ENCODE measurements at places on chromosomes 2 and 18.

DNA sequence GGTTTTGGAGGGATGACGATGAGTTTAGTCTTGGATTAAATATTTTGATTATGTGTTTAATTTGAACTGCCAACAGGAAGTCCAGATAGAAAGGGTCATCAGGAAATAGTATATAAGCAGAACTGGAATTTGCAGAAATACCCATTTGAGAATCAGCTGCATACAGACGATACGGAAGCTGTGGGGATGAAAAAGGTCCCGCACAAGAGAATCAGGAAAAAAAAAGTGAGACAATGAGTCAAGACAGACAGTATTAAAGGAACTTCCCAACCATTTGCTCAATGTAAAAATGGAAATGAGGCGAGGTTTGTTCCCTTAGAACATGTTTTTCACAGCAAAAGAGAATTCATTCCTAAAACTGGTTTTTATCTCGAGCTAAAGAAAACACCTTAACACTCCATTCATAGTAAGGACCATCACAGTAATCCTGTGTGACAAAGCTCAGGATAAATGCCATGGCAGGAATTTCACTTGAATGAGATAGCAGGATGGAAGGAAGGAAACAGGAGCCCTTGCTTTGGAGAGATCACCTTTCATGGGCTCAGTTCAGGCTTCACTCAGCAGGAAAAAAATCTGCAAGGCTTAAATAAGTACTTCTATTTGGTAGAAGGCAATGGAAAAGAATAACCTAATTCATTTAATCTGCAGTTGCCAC, 29.3 kb downstream of the BCL2 start:
- no peak for DNase-seq

- DNase-seq = no peak
These were observed 961 bp upstream of the SLC40A1 start for GRCh38 chr2:189581354-189582139.

GRCh38 chr18:58842978-58843687, 21.5 kb upstream of the ZNF532 start:
- no peak for DNase-seq

- no peak for DNase-seq
These were observed 89.5 kb downstream of the COL6A3 start for GRCh38 chr2:237324405-237324831.

DNA sequence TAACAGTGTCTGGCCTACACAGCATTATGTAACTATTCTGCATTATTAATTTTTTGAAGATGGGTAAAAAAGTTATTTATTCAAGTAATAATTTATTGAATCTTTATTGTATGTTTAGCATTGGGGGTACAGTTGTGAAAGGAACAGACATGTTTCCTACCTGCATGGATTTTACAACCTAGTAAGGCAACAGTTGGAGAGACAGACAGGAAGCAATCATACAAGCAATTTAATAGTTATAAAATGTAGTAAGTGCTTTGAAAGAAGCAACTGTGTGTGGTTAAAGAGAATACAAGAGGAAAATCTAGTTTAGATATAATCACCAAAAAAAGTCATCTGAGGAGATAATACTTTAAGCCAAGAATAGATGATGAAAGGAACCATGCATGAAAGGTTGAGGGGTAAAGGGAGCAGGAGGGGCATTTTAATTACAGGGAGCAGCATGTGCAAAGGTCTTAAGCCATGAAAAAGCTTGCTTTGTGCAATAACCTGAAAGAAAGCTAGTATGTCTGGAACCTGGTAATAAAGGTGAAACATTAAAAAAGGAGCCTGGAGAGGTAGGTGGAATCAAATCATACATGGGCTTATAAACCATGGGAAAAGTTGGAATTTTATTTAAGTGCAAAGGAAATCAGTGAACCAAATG, 140.8 kb downstream of the PIK3C3 start:
- DNase-seq = no peak

DNA sequence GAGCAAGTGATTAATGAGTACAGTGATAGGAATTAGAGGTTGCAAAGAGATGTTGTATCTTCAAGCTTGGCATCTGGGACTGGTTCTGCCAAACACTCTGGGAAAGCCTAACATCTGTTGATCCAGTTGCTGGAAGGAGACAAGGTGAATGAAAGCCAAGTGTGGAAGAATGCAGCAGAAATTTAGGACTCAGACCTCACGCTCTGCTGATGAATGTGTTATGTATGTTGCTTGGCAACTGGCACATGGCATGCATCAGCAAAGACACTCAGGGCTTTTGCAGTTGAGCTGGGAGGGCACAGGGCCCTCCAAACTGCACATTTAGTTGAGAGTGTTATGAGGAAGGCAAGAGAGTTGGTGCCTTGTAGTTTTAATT, 105.5 kb downstream of the COLEC12 start:
- DNase-seq = no peak

- DNase-seq = no peak
These were observed 200.0 kb downstream of the TWIST2 start for GRCh38 chr2:239047861-239048260.

- no peak for DNase-seq
These were observed 54.0 kb downstream of the HRH4 start for GRCh38 chr18:24514439-24514838.

DNA sequence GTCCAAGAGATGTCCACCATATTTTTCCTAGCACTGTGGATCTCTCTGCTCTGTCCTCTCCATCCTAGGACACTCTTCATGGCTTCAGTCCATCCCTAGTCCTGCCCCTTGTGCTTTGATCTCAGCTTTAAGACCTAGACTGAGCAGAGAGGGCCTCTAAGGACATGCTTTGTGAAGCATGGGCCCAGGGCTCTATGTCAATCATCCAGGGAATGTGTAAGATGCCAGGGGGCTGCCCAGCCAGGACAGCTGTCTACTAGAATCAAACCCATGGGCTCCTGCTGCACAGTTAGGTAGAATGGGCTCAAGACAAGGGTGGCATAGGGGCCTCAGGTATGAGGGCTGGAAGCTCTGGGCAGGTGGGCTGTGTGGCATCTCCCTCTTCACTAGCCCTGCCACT, 24.9 kb downstream of the TET3 start:
- no peak for DNase-seq

DNA sequence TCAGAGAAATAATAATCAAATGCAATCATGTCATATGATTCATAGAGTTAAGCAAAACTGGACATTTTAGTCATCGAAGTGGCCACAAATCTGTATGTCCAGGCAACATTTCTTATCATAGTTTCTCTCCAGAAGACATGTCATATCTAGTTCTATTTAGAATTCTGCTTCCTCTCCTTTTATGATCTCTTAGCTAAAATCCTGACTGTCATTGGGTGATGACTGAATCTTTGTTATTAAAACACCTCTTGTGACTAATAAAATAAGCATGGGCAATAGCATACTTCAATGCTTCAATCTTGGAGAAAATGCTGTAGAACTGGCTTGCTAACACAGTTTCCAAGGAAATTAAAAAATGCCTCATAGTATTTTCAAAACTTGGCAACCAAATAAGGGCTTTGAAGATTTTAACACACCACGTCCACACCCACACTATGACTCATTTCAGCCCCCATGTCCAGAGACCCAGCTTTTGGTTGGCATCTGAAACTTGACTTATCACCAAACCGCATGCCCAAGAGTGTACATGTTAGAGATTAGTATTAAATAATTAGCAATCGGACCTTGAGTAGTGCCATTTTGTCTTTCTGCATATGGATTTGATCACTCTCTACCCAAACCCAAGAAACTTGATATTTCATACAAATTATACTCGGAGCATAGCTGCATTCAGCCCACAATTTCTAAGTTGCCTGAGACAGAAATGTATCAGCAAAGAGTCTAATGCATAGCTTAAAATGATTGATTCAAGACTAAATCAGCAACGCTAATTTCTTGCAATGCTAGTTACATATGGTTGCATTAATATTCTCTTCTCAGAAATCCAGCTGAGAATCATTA, 106.5 kb upstream of the ETAA1 start:
- DNase-seq = no peak

GRCh38 chr2:189534854-189535832, 45.4 kb downstream of the SLC40A1 start:
- no peak for DNase-seq

DNA sequence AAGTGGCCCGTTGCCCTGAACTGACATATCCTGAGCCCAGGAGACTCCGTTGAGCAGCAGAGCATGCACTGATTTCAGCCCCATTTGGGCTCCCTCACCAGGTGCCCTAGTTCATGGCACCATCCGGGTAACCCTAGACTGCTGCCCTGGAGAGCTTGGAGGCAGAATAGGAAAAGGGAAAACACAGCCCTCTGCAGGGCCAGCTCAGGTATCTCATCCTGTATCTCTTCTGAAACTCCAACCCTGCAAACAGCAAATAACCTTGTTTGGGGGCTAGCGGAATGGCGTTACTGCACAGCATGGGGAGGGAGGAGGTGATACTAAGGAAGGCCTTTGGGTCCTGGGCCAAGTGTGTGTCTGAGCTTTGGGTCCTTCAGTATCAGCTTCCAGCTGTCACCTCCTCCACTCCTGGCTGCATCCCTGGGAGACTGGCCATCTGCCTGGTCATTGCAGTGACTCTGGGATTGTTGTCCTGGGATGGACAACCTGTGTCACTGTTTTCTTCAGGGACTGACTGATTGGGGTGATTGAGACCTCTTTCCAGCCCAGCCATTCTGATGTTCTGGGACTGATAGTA, 233.8 kb upstream of the SKOR2 start:
- no peak for DNase-seq

DNA sequence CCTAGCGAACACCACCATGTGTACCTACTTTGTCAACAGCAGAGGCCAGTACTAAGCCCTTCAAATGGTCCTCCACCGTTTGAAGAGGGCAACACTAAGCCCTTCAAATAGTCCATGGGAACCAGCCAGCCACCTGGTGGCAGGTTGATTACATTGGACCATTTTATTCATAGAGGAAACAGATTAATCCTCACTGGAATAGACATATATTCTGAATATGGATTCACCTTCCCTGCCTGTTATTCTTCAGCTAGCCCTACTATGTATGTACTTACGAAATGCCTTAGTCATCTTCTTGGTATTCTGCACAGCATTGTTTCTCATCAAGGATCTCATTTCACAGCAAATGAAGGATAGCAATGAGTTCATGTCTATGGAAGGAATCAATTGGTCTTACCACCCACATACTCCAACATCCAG, 10.0 kb upstream of the ZNF396 start:
- DNase-seq = no peak

- no peak for DNase-seq
These were observed 155.0 kb downstream of the SETBP1 start for GRCh38 chr18:44835703-44836102.

GRCh38 chr2:33068261-33068660, 121.5 kb downstream of the LTBP1 start:
- DNase-seq = no peak

DNA sequence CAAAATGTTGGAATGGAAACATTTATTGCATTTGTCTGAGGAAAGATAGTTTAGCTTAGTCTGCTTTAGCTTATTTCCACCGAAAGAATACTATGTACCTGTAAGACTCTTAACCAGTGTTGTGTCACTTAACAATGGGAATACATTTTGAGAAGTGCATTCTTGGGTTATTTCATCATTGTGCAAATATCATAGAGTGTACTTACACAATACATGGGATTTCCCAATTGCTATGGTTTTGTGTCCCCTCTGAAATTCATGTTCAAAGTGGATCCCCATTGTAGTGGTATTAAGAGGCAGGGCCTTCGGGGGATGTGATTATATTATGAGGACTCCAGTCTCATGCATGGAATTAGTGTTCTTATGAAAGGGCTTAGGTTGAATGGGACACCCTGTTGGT, 249.4 kb upstream of the UBE2E3 start:
- DNase-seq = no peak

- no peak for DNase-seq
These were observed 27.4 kb upstream of the SAG start for GRCh38 chr2:233280114-233280693.

GRCh38 chr18:39167990-39168389, 1602.4 kb upstream of the CELF4 start:
- no peak for DNase-seq

GRCh38 chr18:37435150-37435867, 130.3 kb downstream of the CELF4 start:
- DNase-seq = no peak

DNA sequence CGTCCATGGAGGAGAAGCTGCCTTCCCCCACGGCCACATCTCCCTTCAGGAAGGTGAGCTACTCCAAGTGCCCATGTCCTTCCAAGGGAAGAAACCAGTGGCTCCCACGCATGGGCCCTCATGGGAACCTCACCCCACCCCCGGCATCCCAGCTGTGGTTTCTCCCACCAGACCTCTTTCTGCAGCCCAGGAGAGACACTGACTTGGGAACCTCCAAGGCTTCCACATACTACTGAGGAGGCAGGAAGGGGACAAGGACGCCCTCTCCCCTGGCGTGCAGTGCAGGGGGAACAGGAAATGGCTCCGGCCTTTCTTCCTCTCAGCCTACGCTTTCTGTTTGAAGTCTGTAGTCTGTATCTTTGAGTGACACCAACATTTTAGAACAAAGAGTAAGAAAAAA, 104.5 kb upstream of the EPC2 start:
- no peak for DNase-seq

- DNase-seq = no peak
These were observed 20.6 kb downstream of the DUSP11 start for GRCh38 chr2:73759285-73759764.

- DNase-seq = peak; percentile 17
These were observed 472 bp upstream of the PLEKHM3 start for GRCh38 chr2:208025814-208026184.

DNA sequence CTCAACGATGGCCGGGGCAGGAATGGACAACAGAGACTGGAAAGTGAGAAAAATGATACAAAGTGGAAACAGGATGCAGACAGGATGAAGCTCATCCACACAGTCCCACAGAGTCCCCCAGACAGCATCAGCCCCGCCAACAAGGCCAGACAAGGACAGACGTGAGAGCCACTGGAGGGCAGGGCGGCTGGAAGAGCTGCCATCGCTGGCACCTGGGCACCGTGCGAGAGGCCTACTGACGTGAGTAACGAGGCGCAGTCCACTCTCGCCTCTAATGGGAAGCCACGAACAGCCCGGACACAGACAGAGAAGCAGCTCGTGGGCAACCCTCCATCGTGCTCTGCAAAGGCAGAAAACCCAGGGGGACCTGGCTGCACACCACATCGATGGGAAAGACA, 17.1 kb downstream of the HDAC4 start:
- DNase-seq = no peak

- no peak for DNase-seq
These were observed 24.7 kb upstream of the IL37 start for GRCh38 chr2:112886291-112886690.

- DNase-seq = no peak
These were observed 27.4 kb upstream of the EDAR start for GRCh38 chr2:109016376-109016775.

All from activated T-helper 9 cell treated with anti-CD3 and anti-CD28 coated beads, Interleukin-2, amount 50 U/mL, for 16 hours (primary cell).